ENCODE measurements at places on chromosomes 7 and 10. TPM values are rescaled to one million over a fixed set of nuclear protein-coding genes. Genes with fewer than 3 reads are reported as not detected.

The AFAP1L2 gene
- total RNA-seq, result 6.1 TPM

The FAM25A gene
- total RNA-seq, result not detected

The RPEL1 gene
- total RNA-seq, result not detected

The RRP12 gene
- total RNA-seq, result 44.2 TPM

The CCL24 gene
- not detected for total RNA-seq

The CTAGE4 gene
- 8.2 TPM for total RNA-seq

- H3K27me3 ChIP-seq, result no peaks in the 10 kb centered on the region
- no peak overlapping the region for H3K4me3 ChIP-seq
- no peak for DNase-seq
- no peaks in the 10 kb centered on the region for H3K36me3 ChIP-seq
- no peaks in the 10 kb centered on the region for H3K4me1 ChIP-seq
These were observed 45.2 kb downstream of the PNLIPRP3 start for GRCh38 chr10:116472891-116473290.

- H3K36me3 ChIP-seq, result no peaks in the 10 kb centered on the region
- DNase-seq, result no peak
- no peaks in the 10 kb centered on the region for H3K4me1 ChIP-seq
- H3K27ac ChIP-seq, result peak overlapping the region; percentile 62
- H3K27me3 ChIP-seq, result no peaks in the 10 kb centered on the region
These were observed 31.3 kb upstream of the SHH start for GRCh38 chr7:155843426-155844018.

- no peak overlapping the region for H3K27ac ChIP-seq
- no peak overlapping the region for H3K4me3 ChIP-seq
- no peak for DNase-seq
These were observed 230.0 kb upstream of the GRB10 start for GRCh38 chr7:51012569-51013217.

- peaks cover 3% of the 10 kb centered on the region for H3K4me1 ChIP-seq
- peak overlapping the region; percentile 69 for H3K27ac ChIP-seq
- H3K4me3 ChIP-seq, result no peak overlapping the region
- H3K27me3 ChIP-seq, result no peaks in the 10 kb centered on the region
These were observed 12.2 kb downstream of the PDE1C start for GRCh38 chr7:32058002-32058401.

DNA sequence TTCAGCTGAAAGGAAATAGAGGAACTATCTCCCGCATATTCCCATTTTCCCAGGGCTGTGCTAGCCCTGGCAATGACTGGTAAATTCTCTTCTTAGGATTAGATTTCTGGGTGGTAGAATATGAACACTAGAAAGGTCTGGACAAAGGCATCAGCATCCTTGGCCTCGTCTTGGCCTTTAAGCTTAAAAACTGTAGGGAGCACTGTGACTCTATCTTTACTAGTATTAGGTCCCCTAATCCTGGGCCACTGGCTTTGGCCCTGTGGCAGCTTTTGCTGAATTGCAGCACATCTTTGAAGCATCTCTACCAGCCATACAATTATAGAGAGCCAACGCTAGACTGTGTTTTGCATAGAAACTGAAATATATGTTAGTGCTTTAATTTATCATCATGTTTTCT lies 41.5 kb upstream of the EBLN1 start:
- peak; percentile 29 for DNase-seq
- no peak overlapping the region for H3K27ac ChIP-seq
- no peaks in the 10 kb centered on the region for H3K27me3 ChIP-seq
- H3K36me3 ChIP-seq, result no peaks in the 10 kb centered on the region

DNA sequence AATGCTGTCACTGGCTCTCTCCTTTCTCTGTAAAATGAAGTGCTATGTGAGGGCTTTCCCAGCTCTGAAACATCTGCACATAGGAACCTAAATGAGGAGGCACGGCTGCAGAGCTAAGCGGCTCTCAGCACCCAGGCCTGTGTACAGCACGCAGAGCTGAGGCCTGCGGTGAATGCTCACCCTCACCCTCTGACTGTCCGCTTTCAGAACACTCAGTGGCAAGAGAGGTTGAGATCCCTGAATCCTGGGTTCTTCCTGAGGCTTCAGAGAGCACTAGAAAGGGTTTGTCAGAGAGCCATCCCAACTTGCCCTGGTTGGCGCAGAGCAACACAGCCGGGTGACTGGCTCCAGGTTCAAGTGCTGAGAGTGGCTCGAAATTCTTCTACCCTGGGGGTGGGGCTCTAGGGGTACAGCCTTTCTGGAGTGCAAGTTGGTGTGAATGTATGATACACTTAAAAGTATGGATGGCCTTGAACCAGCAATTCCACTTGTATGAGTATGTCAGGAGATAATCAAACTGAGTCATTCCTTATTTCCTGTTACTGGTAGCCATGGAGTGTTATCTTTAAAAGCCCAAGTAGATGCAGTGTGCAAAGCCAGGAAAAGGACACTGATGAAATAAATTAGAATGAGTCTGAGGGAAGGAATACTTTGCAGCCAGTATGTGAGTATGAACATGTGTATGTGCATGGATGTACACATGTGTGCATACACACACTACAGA lies 1.7 kb upstream of the CCDC201 start:
- H3K4me3 ChIP-seq, result no peak overlapping the region
- H3K27ac ChIP-seq, result no peak overlapping the region
- no peaks in the 10 kb centered on the region for H3K4me1 ChIP-seq
- H3K27me3 ChIP-seq, result no peaks in the 10 kb centered on the region
- DNase-seq, result no peak

GRCh38 chr7:139393621-139394211 lies 34.0 kb downstream of the LUC7L2 start:
- no peaks in the 10 kb centered on the region for H3K27me3 ChIP-seq
- no peaks in the 10 kb centered on the region for H3K4me1 ChIP-seq
- no peak overlapping the region for H3K4me3 ChIP-seq
- H3K27ac ChIP-seq, result no peak overlapping the region
- peaks cover 12% of the 10 kb centered on the region for H3K36me3 ChIP-seq

- H3K4me1 ChIP-seq, result no peaks in the 10 kb centered on the region
- H3K27me3 ChIP-seq, result no peaks in the 10 kb centered on the region
- no peak for DNase-seq
These were observed 71.4 kb upstream of the PRSS58 start for GRCh38 chr7:142329062-142329790.

DNA sequence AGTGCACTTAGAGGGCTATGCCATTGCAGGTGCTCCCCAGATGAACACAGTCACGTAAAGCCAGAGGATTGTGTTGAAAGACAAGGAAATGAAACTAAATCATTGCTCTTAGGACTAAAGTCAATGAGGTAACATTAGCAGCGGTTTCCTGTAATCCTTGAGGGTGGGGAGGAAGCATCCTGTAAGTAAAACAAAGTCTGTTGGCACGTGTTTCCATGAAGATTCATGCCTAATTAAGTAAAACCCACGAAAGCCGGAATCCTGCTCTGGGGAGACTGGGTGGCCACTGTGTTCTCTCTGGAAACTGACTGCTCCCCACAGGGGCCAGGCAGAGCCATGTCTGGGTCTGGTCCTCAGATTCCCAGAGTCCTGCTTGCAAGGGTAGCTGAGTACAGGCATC lies 18.3 kb downstream of the STEAP1B start:
- no peak overlapping the region for H3K27ac ChIP-seq
- H3K4me1 ChIP-seq, result no peaks in the 10 kb centered on the region
- H3K4me3 ChIP-seq, result no peak overlapping the region
- H3K27me3 ChIP-seq, result no peaks in the 10 kb centered on the region
- no peaks in the 10 kb centered on the region for H3K36me3 ChIP-seq

DNA sequence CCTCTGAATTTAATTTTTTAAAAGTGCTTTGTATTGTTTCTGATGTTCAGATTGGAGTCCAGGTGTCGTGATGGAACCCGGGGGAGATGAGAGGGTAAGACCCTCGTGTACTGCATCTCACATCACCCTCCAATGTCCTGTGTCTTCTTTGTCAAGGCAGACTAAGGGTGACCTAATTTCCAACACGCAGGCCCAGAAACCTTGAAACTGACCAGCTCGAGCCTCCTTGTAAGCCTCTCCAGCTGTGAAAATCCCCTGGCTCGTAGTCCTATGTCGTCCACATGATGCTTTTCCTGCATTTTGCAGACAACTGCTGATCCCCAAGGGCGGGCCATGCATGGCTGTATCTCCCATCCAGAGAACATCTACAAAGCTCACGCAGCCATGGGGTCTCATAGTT lies 220.2 kb downstream of the ARHGAP12 start:
- H3K4me1 ChIP-seq, result peaks cover 13% of the 10 kb centered on the region
- H3K27ac ChIP-seq, result peak overlapping the region; percentile 72
- DNase-seq, result no peak

DNA sequence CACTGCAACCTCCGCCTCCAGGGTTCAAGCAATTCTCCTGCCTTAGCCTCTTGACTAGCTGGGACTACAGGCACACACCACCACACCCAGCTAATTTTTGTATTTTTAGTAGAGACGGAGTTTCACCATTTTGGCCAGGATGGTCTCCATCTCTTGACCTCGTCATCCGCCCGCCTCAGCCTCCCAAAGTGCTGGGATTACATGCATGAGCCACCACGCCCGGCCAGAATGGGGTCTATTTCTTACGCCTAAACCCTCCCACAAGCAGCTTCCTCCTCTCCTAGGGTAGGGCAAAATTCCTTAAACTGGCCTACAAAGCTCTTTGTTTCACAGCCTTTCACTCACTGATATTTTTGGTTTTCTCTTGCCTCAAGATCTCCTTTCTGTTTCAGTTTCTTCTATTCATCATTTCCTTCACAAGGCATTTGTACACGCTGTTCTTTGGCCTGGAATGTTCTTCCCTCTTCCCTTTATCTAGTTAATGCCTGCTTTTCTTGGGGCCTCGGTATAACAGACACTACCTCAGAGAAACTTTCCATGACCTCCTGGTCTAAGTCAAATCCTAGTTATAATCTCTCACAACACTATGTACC lies 6.7 kb downstream of the CPEB3 start:
- no peaks in the 10 kb centered on the region for H3K27me3 ChIP-seq
- no peaks in the 10 kb centered on the region for H3K36me3 ChIP-seq
- no peak for DNase-seq
- H3K4me3 ChIP-seq, result no peak overlapping the region
- peak overlapping the region; percentile 35 for H3K27ac ChIP-seq

DNA sequence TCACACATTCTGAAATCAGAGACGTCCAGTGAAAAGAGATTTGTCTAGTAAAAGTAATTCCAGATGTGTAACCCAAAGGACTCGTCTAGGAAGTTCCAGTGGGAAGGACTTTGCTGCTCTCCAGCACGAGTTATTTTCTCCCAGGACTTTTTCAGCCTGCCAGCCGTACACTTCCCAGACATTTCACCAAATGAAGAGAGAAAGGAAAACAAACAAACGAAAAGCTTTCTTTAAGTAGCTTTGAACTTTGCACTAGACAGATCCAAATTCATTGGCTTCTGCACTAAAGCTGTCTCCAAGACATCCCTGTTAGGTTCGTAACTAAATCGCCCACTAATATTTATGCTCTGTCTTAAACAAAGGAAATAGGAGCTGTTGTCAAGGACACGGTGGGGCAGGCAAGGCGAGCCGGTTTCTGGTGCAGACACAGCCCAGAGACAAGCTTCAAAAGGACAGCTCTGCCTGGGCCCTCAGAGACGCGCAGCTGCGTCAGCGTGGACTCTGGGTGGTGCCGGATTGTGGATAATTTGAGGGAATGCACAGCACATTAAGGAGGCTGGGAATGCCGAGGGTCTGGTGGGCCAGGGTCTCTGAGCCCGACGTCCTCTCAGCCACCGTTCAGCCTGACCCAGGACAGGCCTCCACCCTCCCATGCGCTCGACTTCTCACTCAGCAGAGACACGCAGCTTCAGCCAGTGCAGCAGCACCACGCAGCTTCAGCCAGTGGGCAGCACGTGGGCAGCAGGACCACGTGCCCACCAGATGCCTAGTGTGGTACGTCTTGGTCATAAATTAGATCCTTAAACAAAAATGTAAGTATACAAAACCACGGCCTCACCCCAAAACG lies 64.1 kb upstream of the INSIG1 start:
- no peaks in the 10 kb centered on the region for H3K27me3 ChIP-seq
- H3K27ac ChIP-seq, result no peak overlapping the region
- no peaks in the 10 kb centered on the region for H3K36me3 ChIP-seq
- DNase-seq, result peak; percentile 35
- H3K4me3 ChIP-seq, result no peak overlapping the region
- no peaks in the 10 kb centered on the region for H3K4me1 ChIP-seq

GRCh38 chr10:24493165-24493564 lies 230.5 kb downstream of the ARHGAP21 start:
- H3K4me3 ChIP-seq, result no peak overlapping the region
- H3K36me3 ChIP-seq, result peaks cover 2% of the 10 kb centered on the region
- H3K4me1 ChIP-seq, result no peaks in the 10 kb centered on the region
- H3K27ac ChIP-seq, result no peak overlapping the region

DNA sequence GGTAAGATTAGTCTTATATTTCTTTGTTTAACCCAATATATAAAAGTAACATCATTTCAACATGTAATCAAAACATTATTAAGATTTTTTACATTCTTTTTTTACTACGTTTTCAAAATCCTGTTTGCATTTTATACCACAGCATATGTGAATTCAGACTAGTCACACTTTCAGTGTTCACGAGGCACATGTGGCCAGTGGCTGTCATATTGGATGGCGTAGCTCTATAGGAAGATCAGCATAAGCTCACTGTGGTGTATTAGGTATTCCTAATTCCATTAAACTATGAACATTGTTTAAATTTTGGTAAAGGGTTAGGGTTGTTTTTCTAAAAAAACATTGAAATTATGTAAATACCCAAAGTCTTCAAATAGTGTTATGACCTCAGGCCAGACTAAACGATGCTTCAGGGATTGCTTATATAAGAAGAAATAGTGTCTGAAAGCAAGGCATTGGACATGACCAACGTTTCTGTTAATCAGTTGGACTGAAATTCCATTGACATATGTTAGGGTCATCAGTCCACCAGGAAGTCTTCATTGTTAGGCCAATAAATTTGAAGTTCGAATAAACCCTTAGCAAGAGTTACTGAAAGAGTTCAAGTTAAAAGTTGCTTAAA lies 97.0 kb downstream of the BICC1 start:
- no peak overlapping the region for H3K4me3 ChIP-seq
- no peaks in the 10 kb centered on the region for H3K36me3 ChIP-seq
- no peak for DNase-seq
- H3K4me1 ChIP-seq, result no peaks in the 10 kb centered on the region

- peaks cover 3% of the 10 kb centered on the region for H3K4me1 ChIP-seq
- no peak for DNase-seq
- no peaks in the 10 kb centered on the region for H3K27me3 ChIP-seq
- H3K36me3 ChIP-seq, result no peaks in the 10 kb centered on the region
- no peak overlapping the region for H3K27ac ChIP-seq
These were observed 45.1 kb downstream of the PIP4K2A start for GRCh38 chr10:22669163-22669711.

DNA sequence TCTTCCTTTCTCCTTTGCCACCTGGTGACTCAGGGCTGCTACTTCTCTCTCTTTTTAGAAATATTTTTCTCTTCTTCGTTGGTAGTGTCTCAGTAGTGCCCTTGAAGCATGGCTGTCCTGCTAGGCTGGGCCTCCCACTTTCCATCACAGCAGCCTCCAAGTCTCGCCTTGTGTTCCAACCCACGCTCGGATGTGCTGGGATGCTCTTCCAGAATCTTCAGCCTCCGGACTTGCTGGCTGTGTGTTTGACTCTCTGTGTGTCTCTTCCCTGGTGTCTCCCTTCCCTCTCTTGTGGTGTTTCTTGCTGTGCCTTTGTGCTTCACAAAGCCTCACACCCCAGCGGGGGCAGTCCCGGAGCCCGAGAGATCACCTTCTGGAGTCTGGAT lies 100.5 kb downstream of the INPP5A start:
- H3K4me3 ChIP-seq, result no peak overlapping the region
- no peak for DNase-seq
- no peaks in the 10 kb centered on the region for H3K27me3 ChIP-seq
- no peaks in the 10 kb centered on the region for H3K36me3 ChIP-seq

- H3K27ac ChIP-seq, result no peak overlapping the region
- no peaks in the 10 kb centered on the region for H3K27me3 ChIP-seq
- no peaks in the 10 kb centered on the region for H3K36me3 ChIP-seq
These were observed 189.5 kb downstream of the JAZF1 start for GRCh38 chr7:27991006-27991528.
